ENCODE measurements at places on chromosomes 16 and 17.

DNA sequence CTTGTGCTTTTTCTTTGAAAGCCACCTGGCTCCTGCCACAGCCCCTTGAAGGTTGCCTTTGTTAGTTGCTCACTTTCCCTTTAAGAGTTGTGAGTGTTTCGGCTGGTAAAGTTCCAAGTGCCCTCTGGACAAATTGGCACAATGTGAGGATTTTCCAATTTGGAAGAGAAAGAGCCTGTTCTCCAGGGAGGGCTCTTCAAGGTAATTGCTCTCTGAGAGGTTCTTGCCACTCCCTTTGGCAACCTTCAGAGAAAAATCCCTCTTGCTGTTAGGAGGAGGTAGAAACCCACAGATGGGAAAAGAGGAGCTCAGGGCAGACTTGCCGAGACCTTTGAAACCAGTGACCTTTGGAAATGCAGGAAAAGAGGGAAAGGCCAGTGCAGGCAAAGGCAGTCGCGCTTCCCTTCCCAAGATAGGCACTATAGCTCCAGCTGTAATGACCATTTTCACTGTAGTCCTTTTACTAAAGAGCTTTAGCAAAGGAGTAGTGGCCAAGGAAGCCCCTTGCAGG lies 49.0 kb upstream of the AKAP1 start:
- no peaks in the 10 kb centered on the region for H3K4me1 ChIP-seq
- peaks cover 49% of the 10 kb centered on the region for H3K27me3 ChIP-seq
- no peak overlapping the region for H3K4me3 ChIP-seq
- DNase-seq, result no peak
- no peaks in the 10 kb centered on the region for H3K36me3 ChIP-seq

DNA sequence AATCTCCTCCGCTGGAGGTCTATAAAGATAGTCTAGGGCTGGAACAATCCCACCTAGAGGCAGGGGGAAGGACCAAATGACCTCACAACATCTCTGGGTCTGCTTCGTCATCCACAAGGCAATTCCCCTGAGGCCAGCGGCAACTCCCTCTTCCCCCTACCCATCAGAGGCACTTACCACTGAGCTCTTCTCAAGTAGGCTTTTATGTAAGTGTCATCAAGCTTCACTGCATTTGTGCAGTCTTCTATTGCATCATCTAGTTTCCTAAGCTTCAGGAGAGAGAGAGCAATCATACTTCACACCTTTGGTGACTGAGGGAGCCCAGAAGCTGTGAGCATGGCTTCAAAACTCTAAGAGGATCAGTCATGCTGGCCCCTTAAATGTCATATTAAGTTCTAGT lies 21.0 kb downstream of the CNP start:
- H3K36me3 ChIP-seq, result peaks cover 66% of the 10 kb centered on the region
- H3K27ac ChIP-seq, result no peak overlapping the region
- DNase-seq, result no peak
- peaks cover 5% of the 10 kb centered on the region for H3K4me1 ChIP-seq

DNA sequence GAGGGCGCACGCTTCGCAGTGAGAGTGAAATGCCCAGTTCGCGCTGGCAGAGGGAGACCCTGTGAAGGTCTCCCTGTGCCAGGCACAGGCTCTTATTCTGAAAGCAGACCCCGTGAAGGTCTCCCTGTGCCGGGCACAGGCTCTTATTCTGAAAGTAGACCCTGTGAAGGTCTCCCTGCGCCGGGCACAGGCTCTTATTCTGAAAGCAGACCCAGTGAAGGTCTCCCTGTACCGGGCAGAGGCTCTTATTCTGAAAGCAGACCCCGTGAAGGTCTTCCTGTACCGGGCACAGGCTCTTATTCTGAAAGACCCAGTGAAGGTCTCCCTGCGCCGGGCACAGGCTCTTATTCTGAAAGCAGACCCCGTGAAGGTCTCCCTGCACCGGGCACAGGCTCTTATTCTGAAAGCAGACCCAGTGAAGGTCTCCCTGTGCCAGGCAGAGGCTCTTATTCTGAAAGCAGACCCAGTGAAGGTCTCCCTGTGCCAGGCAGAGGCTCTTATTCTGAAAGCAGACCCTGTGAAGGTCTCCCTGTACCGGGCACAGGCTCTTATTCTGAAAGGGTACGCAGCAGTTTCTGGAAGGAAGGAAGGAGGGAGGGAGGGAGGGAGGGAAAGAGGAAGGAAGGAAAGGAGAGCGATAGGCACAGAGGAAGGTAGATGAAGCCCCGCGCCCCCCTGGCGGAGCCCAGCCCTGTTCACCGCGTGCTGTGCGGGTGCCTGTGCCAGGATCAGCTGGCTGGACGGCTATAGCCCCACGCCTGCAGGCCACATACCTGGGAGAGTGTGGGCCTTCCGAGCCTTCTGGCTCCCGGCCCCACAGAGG lies 55.3 kb downstream of the WDR45B start:
- no peaks in the 10 kb centered on the region for H3K27me3 ChIP-seq
- DNase-seq, result peak; percentile 31
- H3K4me3 ChIP-seq, result peak overlapping the region; percentile 73
- H3K27ac ChIP-seq, result peak overlapping the region; percentile 83
- peaks cover 28% of the 10 kb centered on the region for H3K4me1 ChIP-seq

- DNase-seq, result no peak
- peaks cover 15% of the 10 kb centered on the region for H3K4me1 ChIP-seq
- H3K4me3 ChIP-seq, result no peak overlapping the region
- no peaks in the 10 kb centered on the region for H3K27me3 ChIP-seq
- no peak overlapping the region for H3K27ac ChIP-seq
These were observed 4.1 kb downstream of the INPP5K start for GRCh38 chr17:1512351-1512750.

DNA sequence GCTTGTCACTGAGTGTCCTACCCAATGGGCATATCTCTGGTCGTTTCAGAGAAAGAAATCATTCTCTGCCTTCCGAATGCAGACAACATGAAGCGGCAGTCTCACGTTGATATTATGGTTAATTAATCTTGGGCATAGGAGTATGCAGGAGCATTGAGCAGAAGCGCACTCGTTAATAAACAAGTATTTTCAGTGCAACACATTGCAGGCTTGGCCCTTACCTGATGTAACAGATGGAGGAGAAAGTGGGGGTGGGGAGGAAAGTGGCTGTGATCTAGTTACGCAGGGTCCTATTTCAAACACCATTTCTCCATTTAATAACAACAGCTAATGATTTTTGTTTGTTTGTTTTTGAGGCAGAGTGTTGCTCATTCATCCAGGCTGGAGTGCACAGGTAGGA lies 414.0 kb upstream of the RBFOX1 start:
- no peak overlapping the region for H3K4me3 ChIP-seq
- H3K27me3 ChIP-seq, result no peaks in the 10 kb centered on the region
- DNase-seq, result no peak

GRCh38 chr16:14172200-14172809 lies 101.2 kb downstream of the MRTFB start:
- H3K4me3 ChIP-seq, result no peak overlapping the region
- H3K4me1 ChIP-seq, result no peaks in the 10 kb centered on the region
- no peak for DNase-seq
- no peaks in the 10 kb centered on the region for H3K36me3 ChIP-seq
- no peaks in the 10 kb centered on the region for H3K27me3 ChIP-seq

DNA sequence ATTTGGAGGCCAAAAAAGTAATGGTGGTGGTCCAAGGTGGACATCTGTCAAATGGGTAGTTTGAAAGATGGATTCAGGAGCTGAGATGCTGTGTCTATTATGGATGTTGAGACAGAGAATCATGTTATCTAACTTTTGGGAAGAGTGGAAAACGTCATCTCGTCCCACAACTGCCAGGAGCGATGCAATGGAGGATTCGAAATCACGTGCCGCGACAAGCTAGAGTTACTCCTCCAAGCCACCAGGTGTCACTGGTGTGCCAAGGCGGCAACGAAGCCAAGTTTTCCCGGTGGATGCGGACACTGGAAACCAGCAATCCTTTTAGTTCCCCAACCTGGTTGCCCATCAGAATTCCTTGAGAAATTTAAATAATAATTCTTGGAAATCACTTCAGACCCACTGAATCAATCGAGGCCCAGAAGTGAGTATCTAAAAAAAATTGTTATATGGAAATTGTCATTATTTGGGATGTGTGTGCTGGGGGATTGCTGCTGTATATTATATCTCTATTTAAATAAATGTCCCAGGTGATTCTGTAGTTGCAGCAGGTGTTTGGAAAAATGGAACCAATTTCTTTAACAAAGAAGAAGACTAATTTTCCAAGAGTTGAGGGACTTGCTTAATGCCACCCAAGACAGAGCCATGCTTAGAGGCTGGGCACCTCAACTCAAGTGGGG lies 206.1 kb downstream of the HAPSTR1 start:
- no peak overlapping the region for H3K4me3 ChIP-seq
- no peaks in the 10 kb centered on the region for H3K4me1 ChIP-seq
- peaks cover 19% of the 10 kb centered on the region for H3K27me3 ChIP-seq
- H3K27ac ChIP-seq, result no peak overlapping the region
- no peaks in the 10 kb centered on the region for H3K36me3 ChIP-seq
- DNase-seq, result no peak

- peaks cover 34% of the 10 kb centered on the region for H3K4me1 ChIP-seq
- H3K4me3 ChIP-seq, result no peak overlapping the region
- DNase-seq, result no peak
- no peaks in the 10 kb centered on the region for H3K27me3 ChIP-seq
These were observed 11.5 kb downstream of the VEZF1 start for GRCh38 chr17:57976594-57976993.

GRCh38 chr16:54952195-54952594 lies 21.5 kb downstream of the IRX5 start:
- no peak overlapping the region for H3K27ac ChIP-seq
- peaks cover 38% of the 10 kb centered on the region for H3K27me3 ChIP-seq
- H3K36me3 ChIP-seq, result no peaks in the 10 kb centered on the region
- DNase-seq, result no peak
- H3K4me1 ChIP-seq, result no peaks in the 10 kb centered on the region

- H3K4me1 ChIP-seq, result no peaks in the 10 kb centered on the region
- H3K36me3 ChIP-seq, result no peaks in the 10 kb centered on the region
- H3K27ac ChIP-seq, result no peak overlapping the region
- no peak for DNase-seq
These were observed 93.4 kb downstream of the C16orf95 start for GRCh38 chr16:87223656-87224248.

GRCh38 chr16:20944861-20945574 lies 44.4 kb downstream of the LYRM1 start:
- H3K4me3 ChIP-seq, result no peak overlapping the region
- no peak overlapping the region for H3K27ac ChIP-seq
- H3K4me1 ChIP-seq, result peaks cover 7% of the 10 kb centered on the region
- DNase-seq, result peak; percentile 12
- peaks cover 2% of the 10 kb centered on the region for H3K36me3 ChIP-seq
- H3K27me3 ChIP-seq, result no peaks in the 10 kb centered on the region

- no peaks in the 10 kb centered on the region for H3K27me3 ChIP-seq
- H3K36me3 ChIP-seq, result peaks cover 25% of the 10 kb centered on the region
- H3K4me3 ChIP-seq, result no peak overlapping the region
- no peak overlapping the region for H3K27ac ChIP-seq
These were observed 7.0 kb upstream of the PPP1R27 start for GRCh38 chr17:81841866-81842265.

GRCh38 chr16:8505327-8505991 lies 84.9 kb downstream of the TMEM114 start:
- peaks cover 47% of the 10 kb centered on the region for H3K27me3 ChIP-seq
- DNase-seq, result no peak
- no peaks in the 10 kb centered on the region for H3K36me3 ChIP-seq
- H3K4me3 ChIP-seq, result no peak overlapping the region
- H3K4me1 ChIP-seq, result no peaks in the 10 kb centered on the region

GRCh38 chr17:31724619-31725018 lies 134.4 kb downstream of the COPRS start:
- no peak overlapping the region for H3K4me3 ChIP-seq
- peaks cover 31% of the 10 kb centered on the region for H3K27me3 ChIP-seq
- no peaks in the 10 kb centered on the region for H3K36me3 ChIP-seq
- no peak for DNase-seq
- H3K27ac ChIP-seq, result no peak overlapping the region

DNA sequence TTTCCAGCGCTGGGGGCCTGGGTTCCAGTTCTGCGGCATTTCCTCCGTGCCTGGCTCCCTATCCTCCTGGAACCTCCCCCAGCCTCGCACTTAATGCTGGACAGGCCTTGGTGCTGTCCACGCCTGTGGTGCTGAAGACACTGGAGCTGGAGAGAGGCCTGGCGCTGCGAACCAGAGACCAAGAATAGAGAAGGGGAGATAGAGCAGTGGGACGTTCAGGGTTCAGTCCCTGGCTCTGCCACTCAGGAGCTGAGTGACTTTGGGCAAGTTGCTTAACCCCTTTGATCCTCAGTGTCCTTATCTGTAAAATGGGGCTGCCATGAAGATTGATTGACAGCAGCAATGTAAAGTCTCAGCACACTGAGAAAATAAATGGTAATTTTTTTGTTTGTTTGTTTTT lies 11.9 kb downstream of the SBK1 start:
- peaks cover 21% of the 10 kb centered on the region for H3K36me3 ChIP-seq
- peak overlapping the region; percentile 24 for H3K27ac ChIP-seq
- no peaks in the 10 kb centered on the region for H3K27me3 ChIP-seq
- no peak for DNase-seq
- peaks cover 69% of the 10 kb centered on the region for H3K4me1 ChIP-seq

DNA sequence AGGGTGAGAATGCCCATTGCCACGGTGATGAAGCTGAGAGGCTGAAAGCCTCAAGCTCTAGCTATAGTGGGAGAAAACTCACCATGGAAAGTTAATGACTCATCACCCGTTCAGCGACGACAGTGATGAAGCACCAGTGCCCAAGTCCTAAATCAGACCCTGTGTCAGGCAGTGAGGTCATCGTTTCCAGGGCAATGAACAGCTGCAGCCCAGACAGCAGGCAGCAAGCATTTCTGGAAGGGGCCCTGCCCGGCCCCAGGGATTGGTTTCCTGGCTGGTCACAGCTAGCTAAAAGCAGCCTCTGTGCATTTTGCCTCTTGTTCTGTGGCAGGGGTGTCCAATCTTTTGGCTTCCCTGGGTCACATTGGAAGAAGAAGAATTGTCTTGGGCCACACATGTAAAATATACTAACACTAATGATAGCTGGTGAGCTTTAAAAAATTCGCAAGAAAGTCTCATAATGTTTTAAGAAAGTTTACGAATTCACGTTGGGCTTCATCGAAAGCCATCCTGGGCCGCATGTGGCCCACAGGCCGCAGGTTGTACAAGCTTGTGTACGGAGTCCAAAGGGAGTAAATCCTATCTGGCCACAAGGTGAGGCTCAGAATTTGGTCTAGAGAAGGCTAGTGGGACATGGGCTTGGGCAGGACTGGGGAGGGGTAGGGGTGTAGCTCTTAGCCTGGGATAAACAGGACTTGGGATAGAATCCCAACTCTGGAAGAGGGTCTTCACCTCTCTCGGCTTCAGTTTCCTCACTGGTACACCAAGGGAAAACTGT lies 40.6 kb downstream of the MIS12 start:
- H3K4me1 ChIP-seq, result no peaks in the 10 kb centered on the region
- no peak overlapping the region for H3K4me3 ChIP-seq
- H3K36me3 ChIP-seq, result peaks cover 62% of the 10 kb centered on the region
- DNase-seq, result no peak
- H3K27ac ChIP-seq, result no peak overlapping the region

- no peaks in the 10 kb centered on the region for H3K4me1 ChIP-seq
- H3K27me3 ChIP-seq, result peaks cover 9% of the 10 kb centered on the region
- H3K27ac ChIP-seq, result no peak overlapping the region
These were observed 38.8 kb upstream of the PHOSPHO1 start for GRCh38 chr17:49269356-49269755.

GRCh38 chr17:64420143-64420670 lies 28.7 kb upstream of the MILR1 start:
- no peak for DNase-seq
- H3K27me3 ChIP-seq, result no peaks in the 10 kb centered on the region
- no peaks in the 10 kb centered on the region for H3K4me1 ChIP-seq
- H3K36me3 ChIP-seq, result peaks cover 2% of the 10 kb centered on the region
